ENCODE measurements at places on chromosomes 12 and 14.

DNA sequence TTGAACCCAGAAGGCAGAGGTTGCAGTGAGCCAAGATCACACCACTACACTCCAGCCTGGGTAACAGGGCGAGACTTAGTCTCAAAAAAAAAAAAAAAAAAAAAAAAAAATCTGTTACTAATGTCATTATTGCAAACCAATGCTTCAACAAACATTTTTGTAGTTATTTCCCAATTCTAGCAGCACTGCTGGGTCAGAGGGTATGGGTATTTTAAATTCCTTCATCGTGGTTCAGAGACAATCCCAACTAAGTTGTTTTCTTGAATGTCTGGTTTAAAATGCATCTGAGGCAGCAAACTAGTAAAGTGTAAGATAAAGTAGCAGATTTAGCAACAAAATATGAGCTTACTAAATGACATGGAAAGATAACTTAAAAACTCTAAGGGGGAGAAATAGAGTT is 65.6 kb downstream of the FERMT2 start:
- H3K27ac ChIP-seq, result no peak overlapping the region
- peaks cover 27% of the 10 kb centered on the region for H3K36me3 ChIP-seq
- no peaks in the 10 kb centered on the region for H3K27me3 ChIP-seq
- H3K4me3 ChIP-seq, result no peak overlapping the region
- H3K4me1 ChIP-seq, result no peaks in the 10 kb centered on the region

DNA sequence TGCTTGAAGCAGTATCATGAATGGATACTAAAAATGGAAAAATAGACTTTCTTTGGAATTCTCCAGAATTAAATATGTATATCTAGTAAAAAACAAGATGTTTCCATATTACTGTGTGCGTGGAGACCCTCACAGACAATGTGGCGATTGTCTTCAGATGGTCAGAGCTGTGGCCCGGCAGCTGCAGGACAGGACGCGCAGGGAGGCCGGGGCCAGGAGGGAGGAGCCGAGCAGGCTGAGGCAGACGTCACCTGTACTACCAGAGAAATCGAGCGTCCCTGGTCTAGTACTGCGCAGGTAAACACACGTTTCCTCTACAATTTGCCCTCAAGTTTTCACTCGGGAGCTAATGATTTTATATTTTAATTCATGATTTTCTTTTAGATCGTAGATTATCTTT is 22.8 kb downstream of the DDX51 start:
- peaks cover 31% of the 10 kb centered on the region for H3K36me3 ChIP-seq
- H3K27me3 ChIP-seq, result no peaks in the 10 kb centered on the region
- H3K27ac ChIP-seq, result no peak overlapping the region
- H3K4me1 ChIP-seq, result no peaks in the 10 kb centered on the region
- no peak for DNase-seq

DNA sequence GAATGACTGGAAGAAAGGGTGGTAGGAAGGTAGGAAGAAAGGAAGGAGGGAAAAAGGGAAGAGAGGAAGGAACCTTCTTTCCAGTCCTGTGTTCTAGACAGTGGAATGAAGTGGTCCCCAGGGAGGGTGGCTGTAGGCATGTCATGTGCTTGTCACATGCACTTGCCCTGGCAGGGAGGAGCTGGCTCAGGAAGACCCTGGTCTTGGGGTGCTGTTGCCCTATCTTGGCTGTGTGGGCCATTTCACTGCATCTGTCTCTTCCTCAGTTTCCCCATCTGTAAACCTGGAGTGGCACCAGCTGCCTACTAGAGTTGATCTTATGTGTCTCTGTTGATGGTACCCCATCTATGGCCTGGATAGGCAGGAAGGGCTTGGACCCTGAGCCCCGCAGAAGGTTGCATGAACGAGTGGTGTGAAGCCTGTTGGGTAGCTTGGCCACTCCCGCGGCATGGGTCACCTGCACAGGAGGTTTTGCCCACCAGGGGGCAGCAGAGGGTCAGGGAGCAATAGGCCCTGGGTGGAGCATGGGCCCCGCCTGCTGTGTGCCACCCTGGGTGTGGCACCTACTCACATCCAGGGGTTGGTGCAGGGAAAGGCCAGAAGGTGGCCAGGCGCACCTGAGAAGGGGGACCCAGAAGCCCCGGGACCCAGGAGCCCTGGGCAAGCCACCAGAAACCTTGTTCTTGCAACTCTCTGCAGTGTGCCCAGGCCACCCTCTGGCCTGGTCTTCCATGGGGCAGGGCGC is 25.1 kb downstream of the MEG3 start:
- DNase-seq, result peak; percentile 55
- H3K27ac ChIP-seq, result no peak overlapping the region
- no peaks in the 10 kb centered on the region for H3K36me3 ChIP-seq
- H3K4me3 ChIP-seq, result no peak overlapping the region
- no peaks in the 10 kb centered on the region for H3K27me3 ChIP-seq

DNA sequence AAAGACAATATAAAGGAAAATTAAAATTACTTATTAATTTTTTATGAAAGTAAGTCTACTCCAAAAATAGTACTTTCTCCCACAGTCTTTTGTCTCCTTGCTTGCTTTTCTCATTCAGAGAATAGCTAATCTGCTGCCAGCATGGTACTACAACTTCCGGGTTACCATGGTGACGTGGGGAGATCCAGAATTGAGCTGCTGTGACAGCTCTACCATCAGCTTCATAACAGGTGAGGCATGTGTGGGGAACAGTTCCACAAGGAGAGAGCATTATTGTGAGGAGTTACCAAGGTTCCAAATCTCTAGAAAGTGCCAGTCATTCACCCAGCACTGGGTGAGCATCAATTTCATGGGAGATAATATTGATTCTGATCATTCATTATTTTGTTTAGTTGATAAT is 197.8 kb downstream of the PTPRO start:
- H3K27me3 ChIP-seq, result no peaks in the 10 kb centered on the region
- H3K36me3 ChIP-seq, result no peaks in the 10 kb centered on the region
- DNase-seq, result no peak

GRCh38 chr12:3559601-3560294 is 68.7 kb downstream of the PRMT8 start:
- no peak for DNase-seq
- peaks cover 4% of the 10 kb centered on the region for H3K27me3 ChIP-seq
- H3K36me3 ChIP-seq, result no peaks in the 10 kb centered on the region
- H3K4me1 ChIP-seq, result no peaks in the 10 kb centered on the region

DNA sequence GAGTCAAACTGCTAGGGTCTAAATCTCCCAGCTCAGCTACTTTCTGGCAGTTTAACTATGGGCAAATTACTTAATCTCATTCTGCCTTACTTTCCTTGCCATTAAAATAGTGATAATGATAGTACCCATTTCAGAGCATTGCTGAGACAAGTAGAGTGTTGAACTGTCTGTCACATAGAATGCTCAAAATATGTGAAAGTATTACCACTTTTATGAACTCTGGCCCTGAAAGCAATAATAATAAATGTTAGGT is 19.9 kb downstream of the SRGAP1 start:
- no peaks in the 10 kb centered on the region for H3K27me3 ChIP-seq
- no peak for DNase-seq
- peaks cover 5% of the 10 kb centered on the region for H3K4me1 ChIP-seq
- no peak overlapping the region for H3K27ac ChIP-seq

DNA sequence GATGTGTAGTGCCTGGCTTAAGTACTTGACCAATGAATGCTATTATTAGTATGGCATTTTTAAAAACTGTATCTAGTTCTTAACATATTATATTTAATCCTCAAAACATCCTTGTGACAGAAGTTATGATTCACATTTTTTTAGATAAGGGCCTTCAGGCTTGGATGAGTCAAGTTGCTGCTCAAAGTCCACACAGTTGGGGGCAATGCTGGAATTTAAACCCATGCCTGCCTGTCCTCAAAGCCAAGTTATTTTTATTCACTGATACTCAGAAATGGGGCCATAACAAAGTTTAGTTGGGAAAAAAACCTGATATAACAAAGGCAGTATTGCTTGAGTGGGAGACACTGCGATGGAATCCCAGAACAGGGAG is 50.6 kb downstream of the RFX4 start:
- no peaks in the 10 kb centered on the region for H3K36me3 ChIP-seq
- DNase-seq, result no peak
- no peak overlapping the region for H3K27ac ChIP-seq
- no peaks in the 10 kb centered on the region for H3K4me1 ChIP-seq
- H3K27me3 ChIP-seq, result no peaks in the 10 kb centered on the region
- no peak overlapping the region for H3K4me3 ChIP-seq

Data from cardiac muscle cell (in vitro differentiated cells and primary cell).